ENCODE measurements at places on chromosomes 1 and 21.

GRCh38 chr1:22048351-22049192, 3.9 kb upstream of the CDC42 start:
- DNase-seq = no peak

DNA sequence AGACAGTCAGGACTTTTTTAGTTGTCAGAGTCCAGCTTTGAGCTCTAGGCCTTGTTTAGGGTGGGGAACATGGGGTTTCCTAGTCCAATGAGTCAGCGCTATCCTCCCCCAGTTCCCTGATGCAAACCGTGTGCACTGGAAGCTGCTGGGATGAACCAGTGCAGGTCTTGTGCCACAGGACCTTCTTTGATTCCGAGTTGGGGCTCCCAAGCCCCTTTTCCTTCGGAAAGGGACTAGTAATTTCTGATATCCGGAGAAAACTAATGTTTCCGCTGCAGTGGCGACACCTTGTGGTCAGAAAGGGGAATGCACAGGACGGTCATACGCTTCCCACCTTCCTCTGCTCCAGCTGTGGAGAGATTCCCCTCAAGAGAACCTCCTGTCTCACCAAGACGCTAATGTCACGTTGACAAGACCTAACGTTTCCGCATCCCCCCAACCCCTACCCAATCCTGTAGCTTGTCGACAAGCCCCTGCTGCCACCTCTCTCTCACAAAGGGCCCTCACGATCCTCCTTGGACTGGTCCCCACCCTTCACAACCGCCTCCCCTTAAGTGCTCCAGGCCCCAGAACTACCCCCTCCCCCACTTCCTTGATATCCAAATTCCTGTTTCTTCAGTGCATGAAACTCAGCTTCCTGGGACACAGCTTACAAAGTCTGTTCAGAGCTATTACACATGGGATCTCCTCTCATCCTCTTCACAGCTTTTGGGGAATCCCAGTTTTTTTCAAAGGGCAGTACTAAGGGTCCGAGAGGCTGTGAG, 30.9 kb downstream of the GPA33 start:
- peak; percentile 55 for DNase-seq

- DNase-seq = no peak
Observed at GRCh38 chr21:45290948-45291612, 3.4 kb upstream of the POFUT2 start.

GRCh38 chr1:234114648-234115307, 210.3 kb downstream of the SLC35F3 start:
- peak; percentile 52 for DNase-seq

DNA sequence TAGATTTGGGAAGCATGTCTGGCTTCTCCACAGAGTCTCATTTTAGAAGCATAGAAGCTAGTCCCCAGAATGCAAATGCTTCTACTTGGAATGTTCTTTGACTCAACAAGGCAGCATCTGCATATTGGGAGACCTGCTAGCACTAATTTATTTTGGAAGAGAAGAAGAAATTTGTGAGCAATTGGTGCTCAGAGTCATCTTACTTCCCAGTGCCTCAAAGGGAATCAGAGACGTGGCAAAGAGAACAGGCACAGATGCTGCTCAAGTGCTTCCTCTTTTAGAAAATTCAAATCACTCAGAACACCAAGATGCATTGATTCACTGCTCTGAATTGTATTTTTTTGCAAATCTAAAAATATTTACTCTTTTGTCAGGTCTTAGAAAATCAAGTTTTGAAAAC, 255.7 kb downstream of the BRINP2 start:
- DNase-seq = no peak

DNA sequence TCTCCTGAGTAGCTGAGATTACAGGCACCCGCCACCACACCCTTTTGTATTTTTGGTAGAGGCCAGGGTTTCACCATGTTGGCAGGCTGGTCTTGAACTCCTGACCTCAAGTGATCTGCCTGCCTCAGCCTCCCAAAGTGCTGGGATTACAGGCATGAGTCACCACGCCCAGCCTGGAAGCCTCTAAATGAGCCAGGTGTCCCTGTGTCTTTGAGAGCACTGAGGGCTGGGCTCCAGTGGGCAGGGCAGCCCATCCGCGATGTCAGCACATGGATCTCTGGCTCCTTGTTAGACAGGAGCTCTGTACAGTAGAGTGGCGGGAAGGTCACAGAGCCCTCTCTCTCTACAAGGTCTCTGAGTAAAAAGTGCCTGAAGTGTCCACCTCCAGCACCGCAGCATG, 124.3 kb downstream of the PGBD5 start:
- no peak for DNase-seq

- DNase-seq = no peak
Observed at GRCh38 chr1:150627826-150628410, 1.5 kb downstream of the ENSA start.

- no peak for DNase-seq
Observed at GRCh38 chr1:34087986-34088385, 77.0 kb downstream of the CSMD2 start.

DNA sequence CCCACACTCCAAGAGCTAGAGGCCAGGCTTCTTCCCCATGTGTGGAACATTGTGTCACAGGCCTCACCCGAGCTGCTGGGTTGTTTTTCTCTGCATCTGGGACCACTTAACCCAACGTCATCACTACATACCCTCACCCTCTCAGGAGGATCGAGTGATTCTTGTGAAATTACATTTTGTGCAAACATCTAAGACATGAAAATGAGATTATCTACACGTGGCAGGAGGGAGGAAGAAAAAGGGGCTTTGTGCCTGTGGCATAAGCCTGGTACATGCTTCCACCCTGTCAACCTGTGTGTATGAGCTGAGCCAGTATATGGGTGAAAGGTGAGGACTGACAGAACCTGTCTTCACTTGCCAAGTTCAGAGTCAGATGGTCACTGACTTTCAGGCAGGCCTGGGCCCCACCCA, 1.6 kb downstream of the CPT2 start:
- peak; percentile 54 for DNase-seq

- DNase-seq = peak; percentile 50
Observed at GRCh38 chr1:62689524-62689923, 1.3 kb upstream of the DOCK7 start.

- no peak for DNase-seq
Observed at GRCh38 chr1:94607398-94607797, 65.8 kb upstream of the F3 start.

GRCh38 chr1:200364831-200365230, 45.0 kb downstream of the ZNF281 start:
- DNase-seq = peak; percentile 87

GRCh38 chr21:26195708-26196107, 25.1 kb upstream of the APP start:
- DNase-seq = no peak

DNA sequence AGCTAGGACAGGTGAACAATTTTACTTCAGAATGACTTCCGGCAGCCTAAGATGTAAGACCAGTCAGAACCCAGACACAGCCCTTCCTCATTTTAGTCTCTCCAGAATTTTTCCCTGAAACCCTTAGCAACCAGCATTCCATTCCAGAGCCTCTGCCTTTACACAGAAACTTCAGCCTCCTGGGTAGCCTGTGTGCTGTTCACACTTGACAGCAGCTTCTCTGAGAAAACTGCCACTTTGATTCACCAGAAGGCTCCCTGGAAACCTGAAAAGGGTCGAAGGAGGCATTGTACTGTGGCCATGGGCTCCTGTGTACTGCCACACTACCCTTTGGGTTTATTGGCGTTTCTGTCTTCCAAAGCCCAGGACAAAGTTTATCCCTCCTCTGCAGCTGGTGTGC, 17.4 kb downstream of the HYI start:
- no peak for DNase-seq

DNA sequence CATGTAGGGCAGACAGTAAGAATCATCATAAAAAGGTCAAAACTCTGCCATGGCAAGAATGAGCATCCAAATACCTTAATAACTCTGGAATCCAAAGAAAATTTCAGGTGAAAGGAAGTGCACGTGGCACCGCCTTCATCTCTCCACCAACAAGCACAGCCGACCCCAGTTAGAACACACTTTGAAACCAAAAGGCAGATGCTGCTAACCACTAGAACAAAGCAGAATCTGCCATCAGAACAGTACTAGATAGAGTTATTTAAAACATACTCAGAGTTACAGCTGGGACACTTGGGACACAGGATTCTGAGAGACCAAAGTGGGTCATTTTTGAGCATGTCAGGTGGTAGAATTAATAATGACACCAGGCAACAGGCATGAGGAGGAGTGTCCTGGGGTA, 106.7 kb upstream of the SOD1 start:
- DNase-seq = no peak

GRCh38 chr1:174953285-174954072, 46.3 kb upstream of the CACYBP start:
- no peak for DNase-seq

GRCh38 chr1:41493626-41494350, 9.3 kb upstream of the EDN2 start:
- DNase-seq = no peak

GRCh38 chr1:49435291-49435690, 588.5 kb downstream of the AGBL4 start:
- DNase-seq = no peak

GRCh38 chr1:61012341-61012761, 70.0 kb upstream of the NFIA start:
- DNase-seq = no peak
